ENCODE measurements at places on chromosomes 3 and 15.

- no peak for DNase-seq
These were observed 36.7 kb downstream of the SYN2 start for GRCh38 chr3:12040902-12041301.

DNA sequence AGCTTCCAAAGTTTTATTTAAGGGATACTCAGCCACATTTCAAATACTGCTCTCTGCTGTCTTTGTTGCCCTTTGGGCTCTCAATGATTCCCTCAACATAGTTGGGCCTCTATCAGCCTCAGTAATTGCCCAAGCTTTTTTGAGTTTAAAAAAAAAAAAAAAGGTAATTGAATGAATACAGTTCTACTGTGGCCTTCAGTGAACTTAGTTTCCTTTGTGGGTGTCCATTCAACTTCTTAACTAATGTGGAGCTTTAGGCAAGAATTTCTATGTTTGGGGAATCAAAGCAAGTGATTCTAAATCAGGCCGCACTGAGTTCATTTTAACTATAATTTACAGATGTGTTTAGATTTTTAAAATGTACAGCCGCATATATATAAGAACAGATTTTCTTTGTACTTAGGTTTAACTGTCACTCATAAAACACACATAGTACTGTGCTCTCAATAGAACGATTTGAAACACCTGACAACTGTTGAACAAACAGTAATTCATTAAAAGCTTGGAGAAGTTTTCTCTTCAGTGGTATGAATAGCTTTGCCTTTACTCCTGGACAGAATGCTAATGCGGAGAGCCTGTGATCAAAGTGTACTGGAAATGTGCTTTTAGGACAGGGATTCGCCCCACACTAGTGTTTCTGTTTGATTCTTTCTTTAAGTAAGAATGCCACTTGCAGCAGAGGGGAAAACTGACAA, 844.9 kb upstream of the SEMA6D start:
- no peak for DNase-seq

GRCh38 chr3:78086150-78086549, 1046.3 kb downstream of the ROBO2 start:
- no peak for DNase-seq

- no peak for DNase-seq
These were observed 25.8 kb downstream of the RPSA start for GRCh38 chr3:39432342-39432741.

- DNase-seq = no peak
These were observed 8.1 kb downstream of the PXYLP1 start for GRCh38 chr3:141239511-141240281.

- DNase-seq = no peak
These were observed 1025.5 kb upstream of the NR2F2 start for GRCh38 chr15:95304947-95305400.

GRCh38 chr15:65365229-65365628, 12.6 kb downstream of the IGDCC3 start:
- no peak for DNase-seq

- DNase-seq = no peak
These were observed 244.8 kb upstream of the IGF1R start for GRCh38 chr15:98403569-98403968.

- DNase-seq = no peak
These were observed 13.1 kb upstream of the SCN5A start for GRCh38 chr3:38662544-38662943.

- no peak for DNase-seq
These were observed 51.4 kb upstream of the IGF1R start for GRCh38 chr15:98596885-98597392.

GRCh38 chr15:69467636-69468035, 15.0 kb downstream of the RPLP1 start:
- no peak for DNase-seq

DNA sequence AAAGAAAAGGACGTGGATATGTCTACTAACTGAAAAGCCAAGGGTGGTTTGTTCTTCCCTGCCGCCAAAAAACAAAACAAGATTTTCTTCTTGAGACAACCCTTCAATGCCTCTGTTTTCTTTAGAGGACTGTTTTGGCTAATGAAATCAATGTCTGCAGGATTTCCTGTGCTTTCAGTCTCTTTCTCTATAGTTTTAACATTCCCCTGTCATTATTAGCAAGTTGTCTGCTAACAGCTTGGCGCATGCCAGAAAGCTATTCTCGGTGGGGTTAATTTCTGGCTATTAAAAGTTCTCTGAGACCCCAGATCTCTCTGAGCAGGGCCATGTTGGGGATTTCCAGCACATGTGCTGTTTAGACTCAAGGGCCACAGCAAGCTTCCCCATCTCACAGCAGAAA, 56.7 kb downstream of the ITPR1 start:
- DNase-seq = no peak

- DNase-seq = no peak
These were observed 87.4 kb downstream of the ITPR1 start for GRCh38 chr3:4580346-4581123.

DNA sequence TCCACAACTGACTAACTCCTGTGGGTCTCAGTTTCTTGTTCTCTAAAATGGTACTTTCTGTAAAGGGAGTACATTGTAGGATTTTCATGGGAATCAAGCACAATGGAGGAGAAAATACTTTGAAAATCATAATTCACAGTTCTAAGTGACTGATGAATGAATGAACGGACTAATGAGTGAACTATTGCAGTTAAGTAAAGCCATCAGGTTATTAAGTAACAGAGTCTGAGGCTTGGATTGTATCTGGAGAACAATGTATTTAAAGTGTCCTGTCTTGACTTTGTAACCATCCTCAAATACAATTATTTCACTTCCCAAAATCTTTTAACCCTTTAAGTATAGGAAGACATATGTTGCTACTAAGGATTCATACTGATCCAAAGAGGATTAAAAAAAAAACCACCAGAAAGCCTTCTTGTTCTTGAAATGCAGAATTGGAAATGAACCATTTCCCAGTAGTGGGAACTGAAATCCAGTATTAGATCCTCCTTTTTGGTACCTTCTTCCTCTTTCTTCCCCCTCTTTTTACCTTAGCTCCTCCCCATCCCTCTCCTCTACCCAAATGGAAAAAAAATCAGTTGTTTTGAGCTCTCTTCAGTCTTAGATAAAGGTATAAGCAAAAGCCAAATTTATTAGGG, 13.2 kb upstream of the BCL6 start:
- DNase-seq = no peak

DNA sequence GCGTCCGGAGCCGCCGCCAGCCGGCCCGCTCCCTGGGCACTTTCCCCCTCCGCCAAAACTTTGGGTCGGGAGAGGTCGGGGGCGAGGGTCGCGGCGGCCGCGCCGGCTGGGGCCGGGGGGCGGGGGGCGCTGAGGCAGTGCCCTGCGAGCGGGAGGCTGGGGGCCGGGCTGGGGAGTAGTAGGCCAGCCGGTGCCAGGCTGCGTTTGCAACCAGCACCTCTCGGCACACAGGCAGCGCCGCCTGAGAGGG, 452 bp downstream of the BBX start:
- DNase-seq = no peak

DNA sequence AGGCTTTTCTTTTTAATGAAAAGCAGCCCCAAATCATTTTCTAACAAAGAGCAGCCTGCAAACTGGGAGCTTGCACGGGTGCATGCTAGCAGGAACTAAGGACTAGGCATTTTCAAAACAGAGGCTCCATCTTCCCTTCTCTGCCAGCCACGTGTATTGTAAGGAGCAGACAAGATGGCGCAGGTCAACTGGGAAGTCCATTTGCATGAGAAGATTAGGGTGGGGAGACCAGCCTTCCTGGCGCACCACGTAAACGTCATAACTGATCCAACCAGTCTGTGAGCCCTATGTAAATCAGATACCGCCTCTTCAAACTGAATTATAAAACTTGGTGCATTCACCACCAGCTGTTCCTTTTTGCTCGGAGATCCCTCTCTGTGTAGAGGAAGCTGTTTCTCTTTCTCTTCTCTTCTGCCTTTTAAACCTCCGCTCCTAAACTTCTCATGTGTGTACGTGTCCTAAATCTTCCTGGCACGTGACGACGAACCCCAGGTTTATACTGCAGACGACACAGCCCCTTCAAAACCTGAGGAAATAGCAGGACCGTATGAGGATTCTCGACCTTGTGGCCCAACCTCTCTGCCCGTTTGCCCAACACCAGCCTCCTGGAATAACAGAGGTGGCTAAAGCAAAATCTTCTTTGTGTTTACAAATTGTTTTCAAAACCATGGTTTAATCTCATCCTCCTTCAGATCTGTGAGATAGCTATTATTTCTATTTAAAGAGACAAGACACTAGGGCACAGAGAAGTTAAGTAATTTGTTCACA, 26.4 kb upstream of the SLC30A4 start:
- no peak for DNase-seq

GRCh38 chr15:69468241-69469121, 15.9 kb downstream of the RPLP1 start:
- DNase-seq = no peak

- DNase-seq = no peak
These were observed 70.7 kb downstream of the BLM start for GRCh38 chr15:90787881-90788280.

- DNase-seq = peak; percentile 19
These were observed 28.9 kb downstream of the GRAMD1C start for GRCh38 chr3:113867506-113867905.

DNA sequence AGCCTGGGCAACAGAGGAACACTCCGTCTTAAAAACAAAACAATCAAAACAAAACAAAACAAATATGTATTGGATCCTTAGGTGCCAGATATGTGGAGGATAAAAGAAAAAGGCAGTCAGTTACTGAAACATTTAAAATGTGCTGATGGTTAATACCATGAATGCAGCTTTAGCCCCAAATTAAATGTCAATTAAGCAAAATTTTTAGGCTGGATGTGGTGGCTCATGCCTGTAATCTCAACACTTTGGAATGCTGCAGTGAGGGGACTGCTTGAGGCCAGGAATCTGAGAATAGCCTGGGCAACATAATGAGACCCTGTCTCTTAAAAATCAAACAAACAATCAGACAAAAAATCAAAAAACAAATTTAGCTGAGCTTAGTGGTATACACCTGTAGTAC, 8.5 kb upstream of the CHMP2B start:
- DNase-seq = no peak

- DNase-seq = peak; percentile 89
These were observed 31.0 kb downstream of the IDH2 start for GRCh38 chr15:90071220-90071807.

DNA sequence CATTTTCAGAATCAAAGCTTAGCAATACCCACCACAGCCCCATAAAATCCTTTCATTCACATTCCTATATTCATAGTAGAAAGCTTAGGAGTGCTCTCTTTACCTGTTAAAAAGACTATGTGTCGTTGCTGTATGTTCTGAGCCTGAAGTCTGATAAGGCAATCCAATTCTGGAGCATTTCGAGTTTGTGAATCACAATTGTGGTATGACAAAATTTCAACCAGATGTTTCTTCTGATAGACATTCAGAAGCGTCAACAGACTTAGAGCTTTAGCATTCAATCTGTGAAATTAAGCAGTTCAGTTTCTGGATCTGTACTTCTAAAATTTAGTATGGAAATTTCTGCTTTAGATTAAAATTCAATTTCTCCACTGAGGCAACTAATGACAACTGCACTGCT, 58.3 kb downstream of the TASOR start:
- no peak for DNase-seq

GRCh38 chr3:195133462-195133861, 137.5 kb downstream of the XXYLT1 start:
- no peak for DNase-seq

- DNase-seq = peak; percentile 88
These were observed 10.0 kb downstream of the GNAI2 start for GRCh38 chr3:50245831-50246516.

DNA sequence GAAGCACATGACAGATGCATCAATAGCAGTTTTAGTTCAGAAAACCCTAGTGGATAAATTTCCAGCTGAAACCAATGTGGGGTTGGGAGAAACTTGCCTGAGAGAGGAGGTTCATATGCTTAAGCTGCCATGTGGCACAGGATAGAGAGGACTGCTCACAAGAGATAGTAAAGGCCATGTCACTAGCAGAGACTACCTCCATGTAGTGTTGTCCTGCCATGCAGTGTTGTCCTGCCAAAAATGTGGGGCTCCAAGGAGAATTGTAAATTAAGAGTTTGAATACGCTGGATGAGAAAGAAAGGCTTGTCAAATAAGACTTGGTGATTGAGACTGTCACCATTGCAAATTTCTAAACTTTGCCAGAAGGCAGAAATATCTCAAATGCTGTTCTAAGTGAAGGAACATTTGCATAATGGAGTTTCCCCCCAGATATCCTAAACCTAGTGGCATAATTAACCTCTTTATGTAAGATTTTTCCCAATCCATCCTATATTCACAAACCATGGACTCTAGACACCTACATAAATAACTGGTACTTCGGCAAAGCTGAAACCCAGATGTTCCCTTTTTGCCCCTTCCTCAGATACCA, 938.3 kb upstream of the ALCAM start:
- DNase-seq = no peak

DNA sequence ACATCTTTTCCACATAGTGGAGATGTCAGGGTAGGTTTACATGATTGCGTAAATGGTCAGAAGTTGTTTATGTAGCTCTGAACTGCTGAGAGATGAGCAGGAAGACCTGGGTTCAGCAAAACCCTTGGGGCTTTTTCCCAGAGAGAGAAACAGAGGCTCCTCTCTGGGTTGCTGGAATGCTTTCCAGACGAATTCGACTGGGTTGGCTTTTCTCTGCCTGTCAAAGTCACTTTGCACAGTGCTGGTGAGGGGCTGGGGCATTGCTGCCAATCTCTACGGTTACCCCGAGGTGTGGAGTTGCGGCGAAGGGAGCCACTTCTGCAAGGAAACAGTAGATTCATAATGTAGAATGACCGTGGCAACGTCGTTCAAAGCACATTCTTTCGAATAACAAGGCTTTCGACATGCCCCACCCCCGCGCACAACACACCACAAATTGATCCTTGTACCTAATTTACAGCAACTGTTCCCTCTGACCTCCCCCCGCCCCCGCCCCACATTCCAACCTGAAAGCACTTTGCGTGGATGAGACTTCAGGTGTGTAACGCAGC, 950 bp upstream of the CNTN4 start:
- no peak for DNase-seq

- no peak for DNase-seq
These were observed 116.5 kb upstream of the SLC2A2 start for GRCh38 chr3:171142985-171143384.

DNA sequence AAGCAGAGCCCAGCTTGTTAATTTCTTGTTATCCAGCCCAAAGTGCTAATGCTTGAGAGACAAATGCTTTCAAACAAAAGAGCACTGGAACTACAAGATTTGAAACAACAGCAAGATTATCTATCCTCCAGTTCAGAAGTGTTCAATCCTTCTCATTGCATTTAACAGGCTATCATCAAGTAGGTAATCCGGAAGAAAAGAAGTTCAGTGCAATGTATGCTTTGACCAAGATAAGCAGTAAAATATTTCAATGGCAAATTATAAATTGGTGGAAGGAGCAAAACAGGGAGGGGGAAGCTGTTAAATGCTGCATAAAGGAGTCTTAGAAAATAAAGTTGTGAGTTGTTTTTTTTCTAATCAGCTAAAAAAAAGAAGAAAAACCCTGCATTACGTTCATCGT, 8.8 kb downstream of the LRIG1 start:
- DNase-seq = no peak

DNA sequence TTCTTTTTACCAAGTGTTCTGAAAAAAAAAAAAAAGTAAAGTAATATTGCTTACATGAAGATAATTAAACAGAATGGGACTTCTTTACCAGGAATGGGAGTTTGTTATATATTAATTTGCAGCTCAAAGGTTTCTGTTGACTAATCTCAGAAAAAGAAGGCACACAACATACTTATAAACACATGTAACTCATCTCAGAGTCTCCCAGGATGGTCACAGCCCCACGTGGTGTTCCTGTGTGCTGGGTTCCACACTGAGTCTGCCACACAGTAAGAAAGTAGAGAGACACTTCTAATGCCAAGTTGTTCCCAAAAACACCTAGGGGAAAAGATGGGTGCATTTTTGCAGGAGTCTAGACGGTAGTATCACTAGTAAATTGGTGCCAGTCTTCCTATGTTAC, 116.7 kb upstream of the ICE2 start:
- DNase-seq = no peak
